ENCODE measurements at places on chromosomes 6 and 20.

DNA sequence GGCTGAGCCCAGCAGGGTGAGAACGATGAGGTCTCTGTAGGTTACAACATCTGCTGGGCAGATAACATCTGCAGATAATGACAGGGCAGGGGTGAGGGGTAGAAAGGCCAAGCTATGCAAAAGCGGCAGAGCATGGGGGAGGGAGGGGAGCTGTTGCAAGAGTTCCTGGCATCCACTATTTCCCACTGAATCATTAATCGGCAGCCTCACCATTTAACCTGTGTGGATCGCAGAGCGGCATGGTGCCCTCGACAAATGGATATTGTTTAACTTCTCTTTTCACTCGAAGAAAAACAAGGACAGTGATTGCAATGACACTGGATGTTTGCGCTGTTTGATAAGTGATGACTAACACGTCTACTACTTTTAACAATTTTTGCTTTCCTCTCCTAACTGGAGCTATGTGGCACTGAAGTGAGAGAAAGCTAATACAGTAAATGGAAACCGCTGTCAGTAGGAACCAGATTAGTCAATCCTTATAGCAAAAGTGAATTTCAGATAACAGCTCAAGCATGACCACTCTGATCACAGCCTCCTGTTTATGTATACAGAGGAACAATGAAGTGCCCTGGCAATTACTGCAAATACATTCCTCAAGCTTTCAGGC, 381.5 kb downstream of the TFAP2A start:
- no peak for DNase-seq

DNA sequence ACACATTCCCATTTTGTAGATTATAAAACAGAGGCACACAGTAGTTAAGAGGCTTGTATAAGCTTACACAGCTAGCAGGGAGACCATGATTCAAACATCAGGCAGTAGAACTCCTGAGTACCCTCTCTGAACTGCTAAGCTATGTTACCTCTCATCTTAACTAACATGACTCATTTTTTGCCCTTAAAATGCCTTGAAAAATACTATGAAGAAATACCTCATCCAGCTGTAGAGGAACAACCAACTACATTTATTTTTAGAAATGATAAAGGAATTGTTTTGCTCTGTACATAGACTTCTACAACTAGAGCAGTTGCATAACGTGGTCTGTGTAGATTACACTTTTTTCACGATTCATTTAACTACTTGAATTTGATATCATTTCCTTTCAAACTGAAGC, 102.1 kb downstream of the FLRT3 start:
- DNase-seq, result no peak

GRCh38 chr6:162856885-162857284, 129.1 kb downstream of the PACRG start:
- DNase-seq, result peak; percentile 39

- no peak for DNase-seq
These were observed 801 bp upstream of the KIFC1 start for GRCh38 chr6:33390767-33391277.

GRCh38 chr20:17380801-17381200, 150.4 kb downstream of the BFSP1 start:
- DNase-seq, result no peak

DNA sequence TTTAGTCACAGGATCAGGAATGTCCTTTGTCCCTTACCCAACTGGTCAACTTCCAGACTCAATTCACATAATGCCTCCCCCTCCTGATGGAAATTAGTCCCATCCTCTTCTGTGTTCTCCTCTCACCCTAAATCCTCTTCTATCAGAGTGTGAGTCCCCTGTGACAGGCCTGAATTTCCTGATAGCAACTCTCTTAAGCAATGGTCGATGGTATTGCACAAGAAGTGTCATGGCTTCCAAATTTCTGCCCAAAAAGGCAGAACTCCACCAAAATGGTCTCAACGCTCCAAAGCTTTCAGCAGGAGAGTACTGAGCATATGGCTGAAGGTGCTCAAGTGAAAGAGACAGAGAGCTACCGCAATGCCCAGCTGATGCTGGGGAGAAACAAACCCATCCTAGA, 2.4 kb downstream of the PREP start:
- no peak for DNase-seq

DNA sequence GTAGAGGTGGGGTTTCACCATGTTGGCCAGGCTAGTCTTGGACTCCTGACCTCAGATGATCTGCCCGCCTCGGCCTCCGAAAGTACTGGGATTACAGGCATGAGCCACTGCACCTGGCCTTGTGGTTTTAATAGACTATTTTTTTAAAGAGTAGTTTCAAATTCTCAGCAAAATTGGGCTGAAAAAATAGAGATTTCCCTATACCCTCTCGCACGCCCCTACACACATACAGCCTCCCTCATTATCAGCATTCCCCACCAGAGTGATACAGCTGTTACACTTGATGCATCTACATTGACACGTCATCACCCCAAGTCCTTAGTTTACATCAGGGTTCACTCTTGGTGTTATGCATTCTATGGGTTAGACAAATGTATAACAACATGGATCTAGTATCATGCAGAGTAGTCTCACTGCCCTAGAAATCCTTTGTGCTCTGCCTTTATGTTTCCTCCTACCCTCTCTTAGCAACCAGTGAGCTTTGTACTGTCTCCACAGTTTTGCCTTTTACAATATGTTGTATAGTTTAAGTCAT, 103.6 kb downstream of the CDYL start:
- no peak for DNase-seq

DNA sequence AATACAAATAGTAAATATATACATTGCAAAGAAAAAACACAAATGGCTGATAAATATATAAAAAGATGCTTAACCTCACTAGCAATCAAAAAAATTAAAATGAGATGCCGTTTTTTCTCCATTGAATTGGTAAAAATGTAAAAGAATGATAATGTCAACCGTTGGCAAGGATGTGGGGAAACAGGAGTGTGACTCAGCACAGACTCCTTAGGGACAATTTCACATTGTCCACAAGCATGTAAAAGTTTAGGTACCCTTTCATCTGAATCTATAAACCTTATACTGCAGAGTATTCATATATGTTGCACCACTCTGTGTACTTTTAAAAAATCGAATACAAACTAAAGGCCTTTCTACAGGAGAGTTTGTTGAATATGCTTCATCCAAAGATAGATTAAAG, 143.1 kb upstream of the RREB1 start:
- DNase-seq, result no peak

- no peak for DNase-seq
These were observed 1.6 kb downstream of the TRDN start for GRCh38 chr6:123635144-123635543.

GRCh38 chr20:13865156-13865555, 80.3 kb downstream of the NDUFAF5 start:
- DNase-seq, result no peak

DNA sequence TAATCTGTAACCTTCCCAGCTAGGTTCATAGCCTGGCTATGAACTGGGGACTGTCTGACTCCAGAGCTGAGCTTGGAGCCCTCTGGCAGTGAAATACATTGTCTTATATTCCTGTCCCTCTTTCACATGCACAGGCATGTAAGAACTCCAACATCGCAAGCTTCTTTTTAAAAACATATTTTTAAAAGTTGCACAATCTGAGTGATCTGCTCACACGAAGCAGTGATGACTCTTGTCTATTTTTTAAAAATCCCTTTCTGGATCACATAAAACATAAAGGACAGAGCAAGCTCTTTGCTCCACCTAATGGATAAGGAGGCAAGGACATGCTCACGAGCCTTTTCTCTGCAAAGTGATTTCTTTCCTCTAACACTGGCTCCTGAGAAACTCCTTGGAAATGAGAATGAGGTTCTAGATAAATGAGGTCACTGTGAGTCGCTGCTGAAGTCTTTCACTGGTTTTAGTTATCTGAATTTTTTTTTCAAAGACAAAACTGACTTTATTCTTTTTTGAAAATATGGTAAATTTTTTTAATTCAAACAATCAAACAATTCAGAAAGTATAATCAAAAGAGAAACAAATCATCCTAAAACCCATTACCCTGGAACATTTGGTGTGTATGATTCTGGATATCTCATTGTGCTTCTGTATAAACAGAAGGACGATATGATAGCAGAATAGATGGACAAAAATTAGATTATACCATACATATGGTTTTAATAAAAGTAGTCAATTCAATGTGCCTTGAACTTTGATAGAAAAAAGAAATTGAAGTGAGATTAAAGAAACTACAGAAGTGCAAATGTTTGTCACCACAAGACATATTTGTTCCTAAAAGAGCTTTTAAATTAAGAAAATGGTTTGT, 30.8 kb downstream of the IL20RA start:
- peak; percentile 62 for DNase-seq

Data from NCI-H1930 (cell line).